ENCODE measurements at places on chromosomes 12 and 14.

- no peak for DNase-seq
These were observed 609.1 kb downstream of the SOX5 start for GRCh38 chr12:23340351-23340750.

DNA sequence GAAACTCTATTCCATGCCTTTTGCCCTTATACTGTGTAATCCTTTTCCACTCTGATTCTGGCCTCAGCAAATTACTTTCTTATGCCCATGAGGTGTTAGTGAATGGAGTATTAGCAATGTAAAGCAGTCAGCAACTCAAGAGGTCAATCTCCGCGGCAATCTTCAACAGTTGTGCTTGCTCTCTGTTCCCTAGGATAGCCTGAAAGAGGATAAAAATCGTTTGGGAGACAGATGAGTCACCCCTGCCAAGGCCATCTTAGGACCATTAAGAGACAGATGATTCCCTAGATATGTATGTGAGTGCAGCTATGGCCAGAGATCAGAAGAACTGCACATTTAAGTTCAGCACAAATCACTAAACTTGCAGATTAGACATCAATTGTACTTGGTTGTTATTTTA, 1145.8 kb downstream of the GALC start:
- DNase-seq = no peak

DNA sequence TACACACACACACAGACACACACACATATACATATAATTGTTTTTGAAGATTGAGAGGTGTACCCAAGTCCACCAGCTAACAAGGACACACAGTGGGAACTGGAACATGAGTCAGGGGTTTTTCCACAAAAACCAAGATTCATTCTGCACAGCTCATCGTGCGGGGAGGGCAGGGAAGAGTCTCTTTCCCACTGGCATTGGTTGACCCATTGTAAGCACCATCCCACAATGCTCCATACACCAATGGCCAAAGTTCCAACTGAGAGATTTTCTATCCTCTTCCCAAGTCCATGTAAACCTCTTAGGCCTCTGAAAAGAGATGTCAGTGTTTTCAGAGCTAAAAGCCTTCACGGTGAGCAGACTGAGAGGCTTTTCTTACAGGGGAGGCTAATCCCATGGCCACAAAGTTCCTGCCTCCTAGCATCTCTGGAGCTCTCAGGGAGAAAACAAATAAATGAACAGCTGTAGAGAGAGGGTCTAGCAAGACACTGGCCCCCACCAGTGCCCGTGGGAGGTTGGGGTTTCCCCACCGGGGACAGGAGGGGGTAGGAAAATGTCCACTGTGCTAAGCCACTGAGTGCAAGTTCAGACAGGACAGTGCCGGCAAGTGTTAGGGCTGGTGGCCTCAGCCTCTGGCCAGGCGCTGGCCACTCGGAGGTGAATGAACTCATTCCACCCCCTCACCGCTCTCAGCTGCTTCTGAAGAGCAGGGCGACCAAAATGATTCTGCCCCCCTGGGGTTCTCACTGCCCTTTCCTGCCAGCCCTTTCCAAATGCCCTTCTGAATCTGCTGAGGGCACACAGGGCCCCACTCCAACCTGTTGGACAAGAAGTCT, 21.5 kb upstream of the TC2N start:
- DNase-seq = peak; percentile 47

- DNase-seq = peak; percentile 78
These were observed 106.6 kb upstream of the NCOR2 start for GRCh38 chr12:124673801-124674617.

- DNase-seq = no peak
These were observed 54.1 kb downstream of the PLXNC1 start for GRCh38 chr12:94202245-94203180.

DNA sequence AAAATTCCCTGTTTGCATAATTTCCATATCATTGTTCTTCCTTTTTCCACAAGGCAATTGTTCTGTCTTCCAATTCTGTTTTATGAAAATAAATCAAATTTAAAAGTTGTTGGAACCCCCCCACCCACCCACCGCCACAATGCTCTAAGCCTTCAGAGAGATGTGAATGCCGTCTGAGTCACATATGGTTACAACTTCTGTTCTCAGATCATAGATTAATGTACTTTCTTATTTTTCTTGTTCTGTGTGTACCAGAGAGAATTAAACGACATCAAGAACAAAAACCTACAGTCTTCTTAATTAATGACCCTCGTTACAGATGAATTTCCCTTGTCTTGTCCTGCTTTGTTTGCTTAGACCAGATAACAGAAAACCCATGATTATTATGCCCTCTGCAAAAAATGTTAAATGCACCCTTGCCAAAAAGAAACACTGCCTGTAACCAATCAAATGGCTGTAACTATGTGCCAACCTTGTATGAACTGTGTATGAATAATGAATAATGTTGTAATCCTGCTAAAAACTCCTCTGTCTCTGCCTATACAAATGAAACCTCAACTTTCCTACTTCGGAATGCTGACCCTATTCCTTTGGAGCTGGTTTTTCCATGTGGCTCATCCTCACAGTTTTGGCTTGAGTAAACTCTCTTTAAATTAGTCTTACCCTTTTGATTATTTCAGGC, 14.0 kb downstream of the OR6S1 start:
- no peak for DNase-seq

DNA sequence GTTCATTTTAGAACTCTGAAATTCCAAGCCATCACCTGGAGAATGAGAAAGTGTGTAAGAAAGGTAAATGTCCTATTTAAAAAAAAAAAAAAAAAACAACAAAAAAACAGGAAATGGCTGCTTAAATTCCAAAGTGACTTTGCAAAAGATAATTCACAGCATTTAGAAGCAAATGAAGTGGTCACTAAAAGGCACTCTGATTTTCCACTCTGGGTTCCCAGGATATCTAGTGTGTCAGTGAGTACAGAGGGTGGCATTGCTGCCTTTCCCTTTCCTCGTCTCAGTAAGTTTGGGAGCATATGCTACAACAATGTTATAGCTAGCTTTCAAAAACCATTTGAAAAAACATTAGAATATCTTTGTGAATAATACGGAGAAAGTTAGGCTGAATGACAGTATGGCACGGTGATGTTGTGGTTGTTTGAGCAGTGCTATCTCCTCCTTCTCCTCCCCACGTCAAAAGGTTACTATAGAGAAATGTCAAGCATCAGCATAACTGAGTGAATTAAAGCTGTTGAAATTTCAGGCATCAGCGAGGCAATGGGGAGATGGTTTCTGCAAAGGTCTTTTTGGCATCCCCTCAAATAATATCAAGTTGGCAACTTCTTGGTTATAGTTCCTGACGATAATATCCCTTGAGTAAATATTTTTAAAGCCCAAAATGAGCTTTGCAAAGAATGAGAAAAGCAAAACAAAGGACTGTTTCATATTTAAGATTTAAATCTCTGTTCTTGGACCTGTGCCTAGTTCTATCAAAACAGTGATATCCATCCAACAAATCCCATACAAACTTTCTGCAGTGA, 164.5 kb upstream of the E2F7 start:
- no peak for DNase-seq

DNA sequence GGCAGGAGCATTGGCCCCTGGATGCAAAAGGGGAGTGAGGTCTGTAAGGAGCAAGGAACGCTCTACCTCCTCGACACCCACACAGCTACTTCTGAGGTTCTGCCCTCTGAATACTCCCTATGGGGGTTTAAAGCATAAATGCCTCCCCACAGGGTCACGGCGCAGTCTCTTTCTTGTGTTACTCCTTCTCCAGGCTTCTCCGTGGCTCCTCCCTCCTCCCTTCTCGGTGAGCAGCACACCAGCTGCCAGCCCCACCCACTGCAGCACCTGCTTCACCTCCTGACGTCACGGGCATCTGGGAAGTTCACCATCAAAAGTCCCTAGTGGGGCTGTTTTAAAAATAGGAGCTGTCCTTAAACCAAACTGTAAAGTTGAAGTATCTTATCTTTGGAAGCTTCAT, 67.3 kb downstream of the SPTB start:
- DNase-seq = no peak

GRCh38 chr14:56102941-56103340, 15.3 kb upstream of the PELI2 start:
- no peak for DNase-seq

DNA sequence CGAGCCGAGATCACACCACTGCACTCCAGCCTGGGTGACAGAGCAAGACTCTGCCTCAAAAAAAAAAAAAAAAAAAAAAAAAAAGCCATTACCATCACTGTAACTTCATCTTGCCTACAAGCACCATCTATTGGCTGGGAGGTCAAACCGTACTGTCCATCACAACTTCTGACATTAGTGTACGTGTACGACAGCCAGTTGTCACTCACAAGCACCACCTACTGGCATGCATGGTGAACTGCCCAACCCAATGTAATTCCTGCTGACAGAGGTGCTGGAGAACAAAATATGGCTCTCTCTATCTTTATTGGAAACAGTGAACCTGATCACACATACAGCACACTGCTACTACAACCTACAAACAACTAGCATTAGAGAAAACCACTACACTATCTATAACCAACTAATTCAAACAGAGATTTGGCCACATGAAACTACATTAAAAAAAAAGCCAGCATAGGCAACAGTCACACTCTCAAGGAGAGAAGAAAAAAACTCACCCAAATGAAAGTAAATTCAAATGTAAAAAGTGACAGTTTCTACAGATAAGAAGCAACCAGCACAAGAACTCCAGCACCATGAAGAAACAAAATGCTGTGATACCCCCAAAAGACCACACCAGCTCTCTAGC, 82.3 kb downstream of the PUS7L start:
- no peak for DNase-seq

- no peak for DNase-seq
These were observed 116.4 kb upstream of the ATF1 start for GRCh38 chr12:50647479-50647878.

DNA sequence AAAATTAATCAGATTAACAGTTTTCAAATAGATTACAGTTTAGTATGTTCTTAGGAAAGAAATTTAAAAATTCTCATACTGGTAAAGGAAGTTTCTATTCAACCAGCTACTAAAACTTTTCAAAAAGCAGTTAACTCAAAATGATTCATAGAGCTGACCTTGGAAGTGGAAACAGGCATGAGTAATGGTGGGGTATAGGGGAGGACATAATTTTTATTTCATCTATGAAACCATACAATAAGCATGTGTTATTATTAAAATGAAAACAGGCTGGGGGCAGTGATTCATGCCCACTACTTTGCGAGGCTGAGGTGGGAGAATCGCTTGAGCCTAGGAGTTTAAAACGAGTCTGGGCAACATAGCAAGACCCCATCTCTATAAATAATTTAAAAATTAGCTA, 73.0 kb downstream of the DNAI7 start:
- DNase-seq = no peak

DNA sequence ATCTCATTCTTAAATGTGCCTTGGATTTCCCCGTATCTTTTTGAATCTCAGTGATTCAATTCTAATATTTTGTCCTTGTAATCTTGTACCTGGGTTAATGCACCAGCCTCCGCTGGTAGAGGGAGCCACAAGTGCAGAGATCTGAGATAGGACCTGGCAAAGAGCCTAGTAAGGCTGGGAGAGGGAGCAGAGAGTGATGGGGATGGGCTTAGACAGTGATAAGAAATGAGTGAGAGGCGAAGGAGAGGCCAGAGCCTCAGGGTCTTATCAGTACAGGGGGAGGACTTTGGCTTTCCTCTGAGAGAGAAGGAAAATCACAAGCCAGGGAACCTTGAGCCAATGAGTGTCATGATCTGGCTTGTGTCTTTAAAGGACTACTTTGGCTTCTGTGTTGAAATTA, 30.5 kb upstream of the LMNTD1 start:
- no peak for DNase-seq

GRCh38 chr12:131825146-131825892, 2.9 kb upstream of the MMP17 start:
- DNase-seq = no peak

DNA sequence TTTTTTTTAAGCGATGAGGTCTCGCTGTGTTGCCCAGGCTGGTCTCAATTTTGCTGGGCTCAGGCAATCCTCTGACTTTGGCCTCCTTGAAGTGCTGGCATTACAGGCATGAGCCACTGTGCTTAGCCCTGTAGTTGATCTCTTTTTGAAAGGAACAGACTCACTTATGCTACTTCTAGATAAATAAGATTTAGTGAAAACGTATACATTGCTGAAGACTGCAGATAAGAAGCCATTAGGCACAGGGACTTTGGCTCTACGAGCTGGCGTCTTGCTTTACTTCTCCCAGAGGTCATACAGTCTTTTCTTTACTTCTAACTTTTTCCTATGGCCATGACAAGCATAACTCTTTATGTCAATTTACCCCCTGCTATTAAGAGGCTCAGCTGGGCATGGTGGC, 9.4 kb downstream of the PTGR2 start:
- DNase-seq = no peak

DNA sequence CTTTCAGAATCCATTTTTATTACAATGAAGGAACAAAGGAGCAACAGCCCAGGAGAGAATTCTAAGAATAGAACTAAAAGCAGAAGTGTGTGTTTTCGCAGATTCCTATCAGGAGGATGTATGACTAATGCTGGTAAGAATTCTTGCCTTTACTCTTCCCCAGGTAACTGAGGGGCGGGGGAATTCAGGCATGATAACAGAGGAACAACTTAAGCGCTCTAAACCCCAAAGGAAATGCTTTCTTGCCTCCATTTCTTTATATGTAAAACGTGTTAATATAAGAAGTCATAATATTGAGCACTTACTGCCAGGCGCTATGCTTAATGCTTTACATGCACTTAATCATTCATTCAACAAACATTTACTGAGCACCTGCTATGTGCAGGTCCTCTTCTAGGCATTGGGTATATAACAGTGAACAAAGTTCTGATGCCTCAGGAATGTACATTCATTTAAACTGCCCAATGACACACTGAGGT, 4.5 kb downstream of the HCAR1 start:
- DNase-seq = no peak

DNA sequence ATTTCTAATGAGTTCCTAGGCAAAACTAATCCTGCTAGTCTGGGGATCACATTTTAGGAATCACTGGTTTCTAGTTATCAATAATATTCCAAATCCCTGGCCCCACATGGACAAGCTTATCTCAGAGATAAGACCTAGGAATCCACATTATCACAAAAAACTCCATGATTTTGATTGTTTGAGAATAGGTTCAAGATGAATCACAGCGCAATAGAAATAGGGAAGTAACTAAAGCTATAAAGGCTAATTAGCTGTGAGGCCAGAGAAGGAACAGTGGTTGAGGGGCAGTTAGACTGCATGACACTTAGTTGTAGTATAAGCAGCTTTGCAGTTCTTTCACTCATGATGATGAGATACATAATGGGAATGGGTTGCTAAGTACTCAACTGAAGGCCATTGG, 13.1 kb upstream of the ATP5F1B start:
- DNase-seq = no peak

- no peak for DNase-seq
These were observed 166.4 kb downstream of the PELI2 start for GRCh38 chr14:56284641-56285040.

DNA sequence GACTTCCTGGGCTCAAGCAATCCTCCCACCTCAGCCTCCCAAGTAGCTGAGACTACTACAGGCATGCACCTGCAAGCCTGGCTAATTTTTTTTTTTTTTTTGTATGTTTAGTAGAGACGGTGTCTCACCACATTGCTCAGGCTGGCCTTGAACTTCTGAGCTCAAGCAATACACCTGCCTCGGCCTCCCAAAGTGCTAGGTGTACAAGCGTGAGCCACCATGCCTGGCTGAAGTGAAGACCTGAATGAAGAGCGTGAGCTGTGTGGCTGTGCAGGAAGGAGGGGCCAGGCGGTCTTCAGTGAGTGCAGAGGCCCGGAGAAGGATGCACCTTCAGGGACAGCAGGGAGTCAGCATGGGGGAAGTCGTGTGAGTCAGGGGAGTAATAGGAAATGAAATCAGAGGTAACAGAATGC, 14.9 kb upstream of the NFKBIA start:
- no peak for DNase-seq
